Stimulated activated CD4-positive, alpha-beta T cell treated with anti-CD3 and anti-CD28 coated beads, Interleukin-1b, Interleukin-23, amount 100 ng/mL, for 1 hour (primary cell): ENCODE measurements at places on chromosomes 7 and 10.

- no peak for DNase-seq
Measured at GRCh38 chr10:49286686-49287085, 12.3 kb upstream of the C10orf71 start.

GRCh38 chr7:134561-135256, 57.7 kb upstream of the FAM20C start:
- no peak for DNase-seq

GRCh38 chr7:82444220-82444909, 788 bp upstream of the CACNA2D1 start:
- DNase-seq: no peak

DNA sequence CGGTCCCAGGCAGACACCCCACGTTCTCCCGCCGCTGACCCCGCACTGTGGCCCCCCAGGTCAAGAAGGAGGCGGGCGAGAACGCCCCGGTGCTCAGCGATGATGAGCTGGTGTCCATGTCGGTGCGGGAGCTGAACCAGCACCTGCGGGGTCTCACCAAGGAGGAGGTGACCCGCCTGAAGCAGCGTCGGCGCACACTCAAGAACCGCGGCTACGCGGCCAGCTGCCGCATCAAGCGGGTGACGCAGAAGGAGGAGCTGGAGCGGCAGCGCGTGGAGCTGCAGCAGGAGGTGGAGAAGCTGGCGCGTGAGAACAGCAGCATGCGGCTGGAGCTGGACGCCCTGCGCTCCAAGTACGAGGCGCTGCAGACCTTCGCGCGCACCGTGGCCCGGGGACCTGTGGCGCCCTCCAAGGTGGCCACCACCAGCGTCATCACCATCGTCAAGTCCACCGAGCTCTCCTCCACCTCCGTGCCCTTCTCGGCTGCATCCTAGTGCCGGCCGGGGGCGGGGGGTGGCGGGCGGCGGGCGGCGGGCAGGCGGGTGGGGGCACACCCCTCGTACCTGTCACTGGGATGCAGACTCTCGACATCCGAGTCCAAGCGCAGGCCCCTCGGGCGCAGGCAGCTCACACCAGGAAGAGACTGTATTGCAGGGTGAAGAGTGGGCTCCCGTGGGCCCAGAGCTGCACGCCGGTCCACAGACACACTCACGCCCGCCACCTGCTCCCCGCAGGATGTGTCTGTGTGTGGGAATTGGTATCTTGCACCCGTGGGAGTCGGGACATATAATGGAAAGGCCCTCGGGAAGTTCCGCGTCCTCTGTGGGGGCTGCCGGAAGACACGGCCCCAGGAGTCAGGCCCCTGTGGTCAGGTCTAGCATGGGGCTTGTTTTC, 9.6 kb downstream of the MAFK start:
- DNase-seq: no peak

DNA sequence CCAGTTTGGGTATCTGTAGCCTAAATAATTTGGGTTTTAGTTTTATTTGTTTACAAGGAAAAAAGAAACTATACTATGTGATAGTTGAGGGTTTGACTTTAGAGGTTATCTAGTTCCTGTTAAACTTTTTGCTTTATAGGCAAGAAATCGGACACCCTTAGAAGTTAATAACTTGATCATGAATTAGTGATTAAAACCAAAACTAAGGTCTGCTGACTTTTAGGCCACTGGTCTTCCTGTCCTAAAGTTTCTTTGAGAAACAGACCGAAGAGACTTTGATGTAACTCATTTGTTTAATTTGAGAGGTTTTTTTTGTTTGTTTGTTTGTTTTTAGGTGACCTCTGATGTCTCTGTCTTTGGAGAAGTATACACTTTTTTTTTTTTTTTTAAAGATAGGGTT, 59.7 kb downstream of the PHTF2 start:
- DNase-seq: no peak

DNA sequence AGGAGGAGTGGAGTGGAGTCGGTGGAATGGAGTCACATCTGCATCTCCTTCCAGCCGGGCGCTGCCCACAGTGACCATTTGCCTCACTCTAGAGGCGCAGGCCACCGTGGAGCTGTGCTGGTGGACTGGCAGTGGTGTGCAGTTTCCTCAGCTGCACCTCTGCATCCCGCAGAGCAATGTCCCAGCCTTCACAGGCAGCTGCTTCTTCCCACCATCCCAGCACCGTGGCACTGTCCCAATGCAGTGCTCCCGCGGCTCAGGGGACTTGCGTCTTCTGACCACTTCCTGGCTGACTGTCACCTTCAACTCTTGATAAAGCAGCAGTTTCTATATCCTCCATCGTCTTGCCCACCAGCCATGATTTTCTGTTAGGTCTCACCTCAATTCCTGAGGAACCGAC, 90.3 kb upstream of the SFMBT2 start:
- DNase-seq: no peak

DNA sequence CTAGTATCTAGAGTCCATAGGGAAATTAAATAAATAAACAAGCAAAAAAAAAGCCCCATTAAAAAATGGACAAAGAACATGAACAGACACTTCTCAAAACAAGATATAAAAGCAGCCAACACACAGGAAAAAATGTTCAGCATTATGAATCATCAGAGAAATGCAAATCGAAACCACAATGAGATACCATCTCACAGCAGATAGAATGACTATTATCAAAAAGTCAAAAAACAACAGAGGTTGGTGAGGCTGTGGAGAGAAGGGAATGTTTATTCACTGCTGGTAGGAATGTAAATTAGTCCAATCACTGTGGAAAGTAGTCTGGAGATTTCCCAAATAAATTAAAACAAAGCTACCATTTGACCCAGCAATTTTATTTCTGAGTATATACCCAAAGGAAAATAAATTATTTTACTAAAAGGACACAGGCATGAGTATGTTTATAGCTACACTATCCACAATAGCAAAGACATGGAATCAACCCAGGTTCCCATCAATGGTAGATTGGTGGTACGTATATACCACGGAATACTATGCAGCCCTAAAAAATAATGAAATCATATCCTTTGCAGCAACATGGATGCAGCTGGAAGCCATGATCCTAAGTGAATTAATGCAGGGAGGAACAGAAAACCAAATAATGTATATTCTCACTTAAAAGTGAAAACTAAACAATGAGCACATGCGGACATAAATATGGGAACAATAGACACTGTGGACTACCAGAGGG, 366.5 kb upstream of the SEMA3C start:
- DNase-seq: no peak

GRCh38 chr7:99997545-99998137, 17.8 kb upstream of the ZKSCAN1 start:
- DNase-seq: no peak

- DNase-seq: no peak
Measured at GRCh38 chr7:29194594-29195427, at the start of gene CHN2. Gene CHN2 (plus strand): TSS chr7:29194775.

DNA sequence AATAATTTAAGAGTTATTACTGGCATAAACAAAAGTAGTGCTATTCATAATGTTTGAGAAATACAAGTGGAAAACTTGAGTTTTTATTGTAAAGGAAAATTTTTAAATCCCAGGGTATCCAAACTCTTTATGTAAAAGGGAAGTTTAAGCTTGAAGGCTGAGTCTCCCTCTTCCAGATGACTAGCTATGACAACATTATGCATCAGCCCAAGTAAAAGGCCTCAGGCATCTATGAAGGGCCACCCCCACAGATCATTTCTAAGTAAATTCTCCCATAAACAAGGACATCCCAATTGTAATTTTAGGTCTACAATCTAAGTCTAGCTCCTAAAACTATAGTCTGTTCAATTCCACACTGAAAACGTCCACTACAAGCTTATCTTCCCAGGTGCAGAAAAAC, 166.2 kb upstream of the STEAP1 start:
- DNase-seq: no peak

- peak; percentile 39 for DNase-seq
Measured at GRCh38 chr7:114922652-114923402, 933 bp downstream of the MDFIC start.
